NCI-H1694 (cell line): ENCODE measurements at places on chromosomes 6 and 20.

DNA sequence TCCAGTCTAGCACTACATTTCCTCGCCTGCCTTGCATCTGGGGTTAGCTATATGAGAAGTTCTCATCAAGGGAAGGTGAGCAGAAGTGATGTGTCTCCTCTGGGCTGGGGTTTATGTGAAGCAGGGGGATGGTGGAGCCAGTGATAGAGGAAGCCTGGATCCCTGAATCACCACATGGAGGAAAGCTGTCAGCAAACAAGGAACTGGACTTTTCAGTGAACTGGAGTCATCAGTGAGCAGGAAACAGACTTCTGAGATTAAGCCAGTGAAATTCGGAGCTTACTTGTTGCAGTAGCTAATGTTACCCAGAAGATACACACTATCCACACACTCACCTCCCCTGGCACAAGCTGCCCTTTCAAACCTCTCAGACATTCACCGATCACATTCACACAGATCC, 13.4 kb upstream of the TOX2 start:
- DNase-seq: no peak

DNA sequence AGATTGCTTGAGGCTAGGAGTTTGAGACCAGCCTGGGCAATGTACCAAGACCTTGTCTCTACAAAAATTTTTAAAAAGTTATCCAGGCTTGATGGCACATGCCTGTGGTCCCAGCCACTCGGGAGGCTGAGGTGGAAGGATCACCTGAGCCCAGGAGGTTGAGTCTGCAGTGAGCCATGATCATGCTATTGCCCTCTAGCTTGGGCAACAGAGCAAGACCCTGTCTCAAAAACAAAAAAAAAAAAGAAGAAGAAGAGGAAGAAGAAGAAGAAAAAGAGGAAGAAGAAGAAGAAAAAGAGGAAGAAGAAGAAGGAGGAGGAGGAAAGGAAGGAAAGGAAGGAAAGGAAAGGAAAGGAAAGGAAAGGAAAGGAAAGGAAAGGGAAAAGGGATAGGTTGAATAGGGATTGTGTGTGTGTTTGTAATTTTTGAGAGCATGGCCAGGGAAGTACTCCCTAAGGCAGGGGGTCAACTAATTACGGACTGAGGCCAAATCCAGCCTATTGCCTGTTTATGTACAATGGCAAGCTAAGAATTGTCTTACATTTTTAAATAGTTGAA, 43.0 kb upstream of the ZNF217 start:
- DNase-seq: no peak

DNA sequence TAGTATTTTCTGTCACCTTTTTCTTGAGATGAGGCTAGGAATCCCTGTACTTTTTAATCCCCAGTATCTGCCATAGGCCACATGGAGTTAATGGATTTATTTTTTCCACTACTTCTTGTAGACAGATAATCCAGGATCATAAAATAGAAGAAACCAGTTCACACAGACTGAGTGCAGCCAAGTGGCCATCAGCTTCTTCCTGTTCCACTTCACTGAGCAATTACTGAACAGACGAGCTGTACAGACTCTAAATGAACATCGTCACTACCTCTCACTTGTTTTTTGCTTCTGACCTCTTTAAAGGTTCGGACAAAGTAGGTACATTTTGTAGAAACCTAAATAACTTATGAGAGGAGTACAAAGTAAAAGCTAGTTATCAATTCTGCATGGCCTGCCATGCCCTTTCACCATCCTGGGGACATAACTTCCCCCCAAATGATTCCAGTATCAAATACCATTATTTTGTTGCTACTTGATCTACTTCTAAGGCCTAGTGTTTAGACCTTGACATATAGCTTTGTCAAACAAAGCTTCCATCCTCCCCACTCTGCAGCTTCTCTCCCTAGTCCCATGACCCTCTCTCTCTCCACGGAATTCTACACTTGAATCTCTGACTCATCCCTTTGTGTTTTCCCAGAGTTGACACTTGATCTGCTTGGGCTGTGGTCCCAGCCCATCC, 34.4 kb upstream of the ARHGAP18 start:
- DNase-seq: no peak

DNA sequence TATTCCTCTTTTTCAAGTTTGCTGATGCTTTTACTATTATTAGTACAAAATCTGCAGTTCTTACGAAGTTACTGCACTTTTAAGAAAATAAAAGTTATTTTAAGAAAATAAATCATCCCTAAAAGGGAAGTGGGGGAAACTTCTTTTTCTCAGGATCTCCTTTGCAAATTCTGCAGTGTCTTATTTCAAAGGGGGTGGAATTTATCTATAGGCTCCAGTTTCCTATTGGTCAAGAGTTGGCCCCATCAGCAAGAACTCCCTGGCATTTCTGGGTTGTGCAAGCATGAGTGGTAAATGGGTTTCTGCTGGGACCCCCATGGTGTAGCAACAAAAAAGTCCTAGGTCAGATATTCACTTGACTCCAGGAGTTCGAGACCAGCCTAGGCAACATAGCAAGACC, 136.3 kb upstream of the PRDM1 start:
- DNase-seq: no peak

- no peak for DNase-seq
Observed at GRCh38 chr6:158560836-158561320, 987 bp downstream of the TMEM181 start.
